ENCODE measurements at places on chromosomes 1 and 21. TPM values are rescaled to one million over a fixed set of nuclear protein-coding genes. Genes with fewer than 3 reads are reported as not detected.

The ERG gene
- total RNA-seq: 11.2 TPM

DNA sequence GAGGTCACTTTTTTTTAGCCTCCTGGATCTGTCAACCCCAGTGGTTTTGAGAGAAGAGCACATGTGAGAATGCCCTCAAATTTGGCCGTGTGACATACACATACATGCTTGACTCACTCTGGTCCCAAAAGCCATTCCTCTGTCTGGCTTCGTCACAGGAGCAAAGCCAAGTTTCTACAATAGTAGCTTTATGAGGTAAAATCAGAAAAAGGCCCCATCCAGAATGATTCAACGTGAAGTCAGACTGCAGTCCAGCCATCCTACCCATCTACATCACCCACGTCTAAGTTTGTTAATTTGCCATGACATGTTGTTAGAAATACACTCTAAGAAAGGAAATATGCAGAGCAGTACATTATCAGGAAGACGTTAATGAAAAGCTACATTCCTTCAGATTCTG, 245.2 kb downstream of the SDCCAG8 start:
- no peak for ATAC-seq

DNA sequence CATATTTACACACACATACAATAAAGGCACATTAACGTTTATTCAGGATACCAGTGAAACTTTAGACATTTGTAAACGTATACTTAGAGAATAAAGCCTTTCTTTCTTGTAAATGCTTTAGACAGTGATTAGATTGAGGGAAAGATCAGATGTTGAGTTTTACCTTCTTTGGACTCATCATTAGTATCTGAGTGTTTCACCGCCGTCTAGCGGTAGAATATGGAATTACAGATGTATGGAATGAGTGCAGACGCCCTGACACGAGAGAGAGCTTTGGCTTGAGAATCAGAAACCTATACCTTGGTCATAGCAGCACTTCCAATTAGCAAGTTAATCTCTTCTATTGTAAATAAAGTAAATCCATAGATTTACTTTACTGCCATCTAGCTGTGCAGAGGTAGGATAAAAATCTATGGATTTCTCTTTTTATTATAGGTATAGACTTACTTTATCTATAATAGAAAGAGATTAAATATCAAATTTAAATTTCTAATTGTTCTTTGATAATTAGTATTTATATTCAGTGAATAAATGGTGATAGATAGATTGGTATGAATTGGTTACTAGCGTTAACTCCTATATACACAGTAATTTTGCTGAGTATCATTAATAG, 12.6 kb downstream of the FLG2 start:
- no peak for ATAC-seq

GRCh38 chr1:175118375-175119367, 51.0 kb downstream of the TNN start:
- ATAC-seq: no peak
